ENCODE measurements at places on chromosomes 5 and 9.

GRCh38 chr9:128412120-128412790 is 8.4 kb upstream of the CERCAM start:
- DNase-seq = no peak

GRCh38 chr5:38297830-38298608 is 39.7 kb downstream of the EGFLAM start:
- DNase-seq = no peak

DNA sequence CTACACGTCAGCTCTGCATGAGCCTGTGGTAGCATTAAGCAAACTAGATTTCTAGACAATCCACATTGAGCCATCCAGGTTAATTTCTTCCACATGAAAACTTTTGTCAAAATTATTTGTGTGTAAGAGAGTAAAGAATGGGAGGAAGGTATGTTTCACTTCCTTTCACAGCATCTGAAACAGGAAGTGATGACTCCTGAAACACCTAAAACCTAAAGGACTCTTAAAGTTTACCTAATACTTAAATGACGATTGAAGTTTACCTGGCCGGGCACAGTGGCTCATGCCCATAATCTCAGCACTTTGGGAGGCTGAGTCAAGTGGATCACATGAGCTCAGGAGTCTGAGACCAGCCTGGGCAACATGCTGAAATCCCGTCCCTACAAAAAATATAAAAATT is 223.8 kb downstream of the CEMIP2 start:
- no peak for DNase-seq

DNA sequence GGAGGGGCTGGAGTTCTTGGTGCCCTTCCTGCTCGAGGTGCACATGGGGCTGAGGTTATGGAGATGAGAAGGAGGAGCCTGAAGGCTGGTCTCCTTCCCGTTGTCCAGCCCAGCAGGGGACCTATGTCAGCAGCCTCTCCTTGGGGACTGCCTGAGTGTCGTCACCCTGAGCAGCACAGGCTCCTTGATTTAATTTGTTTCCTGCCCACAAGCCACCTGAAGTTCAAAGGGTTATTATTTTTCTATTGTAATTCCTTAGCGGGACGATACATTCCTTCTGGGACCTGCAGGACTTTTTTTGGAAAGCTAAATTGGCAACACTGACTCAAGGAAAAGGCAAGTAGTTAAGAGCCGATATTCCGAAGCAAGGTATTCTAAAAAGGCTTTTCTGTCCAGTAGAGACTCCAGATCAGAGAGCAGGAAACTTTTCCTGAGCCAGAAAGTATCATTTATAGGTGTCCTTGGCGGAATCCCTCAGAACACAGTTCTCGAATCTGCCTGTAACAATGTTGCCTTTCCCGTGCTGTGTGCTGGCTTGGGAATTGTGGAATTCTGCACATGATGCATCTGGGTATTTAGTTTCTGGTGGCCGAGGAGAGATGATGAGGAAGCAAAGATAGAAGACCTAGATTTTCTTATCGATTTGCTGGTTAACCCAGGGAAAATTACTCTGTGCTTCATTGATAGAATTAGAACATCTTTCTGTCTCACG is 55.4 kb downstream of the ARHGAP26 start:
- DNase-seq = no peak

DNA sequence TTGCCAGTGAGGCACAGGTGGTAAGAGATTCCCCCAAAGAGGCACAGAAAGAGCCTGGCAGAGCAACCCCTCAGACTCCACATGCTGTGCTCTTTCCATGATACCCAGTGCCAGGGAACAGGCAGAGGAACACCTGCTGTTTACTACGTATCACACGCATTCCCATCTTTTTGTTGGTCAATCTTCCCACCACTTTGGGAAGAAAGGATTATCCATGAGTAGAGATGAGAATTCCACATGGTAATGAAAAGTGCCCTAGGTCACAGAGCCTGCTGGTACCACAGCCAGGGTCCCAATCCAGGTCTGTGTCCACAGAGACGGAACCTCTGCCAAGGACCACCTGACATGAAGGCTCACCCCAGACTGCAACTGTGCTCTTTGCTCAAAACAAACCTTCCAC is 86.6 kb downstream of the LHFPL2 start:
- DNase-seq = no peak

DNA sequence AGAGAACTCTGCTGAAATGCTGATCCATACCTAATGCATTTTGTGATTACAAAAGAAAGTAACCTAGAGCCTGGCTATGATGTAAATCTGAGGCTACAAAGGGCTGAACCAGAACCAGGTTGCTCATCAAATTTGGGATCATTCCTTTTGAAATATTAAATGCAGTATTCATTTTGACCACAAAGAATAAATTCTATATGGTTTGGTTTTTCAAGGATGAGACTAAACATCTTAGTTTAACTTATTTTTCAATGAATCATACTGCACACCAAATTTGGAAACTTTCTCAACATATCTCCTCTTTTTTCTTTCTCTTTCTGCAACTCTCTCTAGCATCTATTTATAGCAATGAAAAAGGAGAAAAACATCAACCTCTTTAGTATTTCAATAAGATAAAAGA is 46.5 kb downstream of the CEMIP2 start:
- DNase-seq = no peak

DNA sequence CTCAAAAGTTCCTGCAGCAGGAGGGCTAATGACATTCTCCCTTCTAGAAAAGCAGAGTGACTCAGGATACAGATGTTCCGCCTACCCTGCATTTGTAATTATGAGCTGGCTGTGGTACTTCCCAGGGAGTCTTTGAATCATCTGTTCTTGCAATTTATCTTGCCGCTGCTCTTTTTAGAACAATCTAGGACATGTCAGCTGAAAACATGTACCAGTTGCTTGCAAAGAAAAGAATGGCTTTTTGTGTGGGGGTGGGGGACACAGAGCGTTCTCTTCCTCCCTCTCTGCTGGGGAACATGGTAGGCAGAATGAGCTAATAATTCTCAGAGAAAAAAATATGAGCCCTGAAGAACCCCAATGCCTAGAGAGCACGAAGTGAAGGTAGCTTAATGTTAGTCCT is 51.7 kb upstream of the TUT7 start:
- DNase-seq = no peak

DNA sequence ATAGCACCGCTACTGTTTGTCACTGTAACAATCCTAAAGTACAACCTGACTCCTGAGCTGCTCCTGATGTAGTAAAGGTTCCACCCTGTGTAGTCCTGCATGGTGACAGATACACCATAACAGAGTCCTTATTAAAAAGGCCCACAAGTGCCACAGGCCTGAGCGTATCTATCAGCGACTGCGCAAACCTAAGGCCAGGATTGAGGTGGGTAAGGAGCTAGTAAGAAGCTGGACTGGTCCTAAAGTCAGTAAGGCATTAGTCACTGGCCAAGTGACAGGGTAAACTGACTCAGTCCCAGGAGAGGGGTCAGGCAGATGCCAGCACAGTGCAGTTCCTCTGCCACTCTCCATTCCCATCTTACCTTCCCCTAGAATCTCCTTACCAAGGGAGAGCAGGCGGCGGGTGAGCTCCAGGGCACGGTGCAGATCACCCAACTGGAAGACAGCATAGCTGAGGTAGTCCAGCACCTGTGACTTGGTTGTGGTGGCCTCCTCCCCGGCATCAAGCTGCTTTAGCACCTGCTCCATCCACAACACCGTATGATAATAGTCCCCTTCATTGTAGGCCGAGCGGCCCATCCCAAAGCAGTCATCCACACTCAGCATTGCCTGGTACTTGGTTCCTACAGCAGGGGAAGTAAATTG is 17.6 kb downstream of the P4HA2 start:
- DNase-seq = no peak

- no peak for DNase-seq
Observed at GRCh38 chr5:31963358-31964006, 210.6 kb downstream of the GOLPH3 start.

GRCh38 chr5:93381057-93381456 is 200.0 kb downstream of the NR2F1-AS1 start:
- DNase-seq = no peak

DNA sequence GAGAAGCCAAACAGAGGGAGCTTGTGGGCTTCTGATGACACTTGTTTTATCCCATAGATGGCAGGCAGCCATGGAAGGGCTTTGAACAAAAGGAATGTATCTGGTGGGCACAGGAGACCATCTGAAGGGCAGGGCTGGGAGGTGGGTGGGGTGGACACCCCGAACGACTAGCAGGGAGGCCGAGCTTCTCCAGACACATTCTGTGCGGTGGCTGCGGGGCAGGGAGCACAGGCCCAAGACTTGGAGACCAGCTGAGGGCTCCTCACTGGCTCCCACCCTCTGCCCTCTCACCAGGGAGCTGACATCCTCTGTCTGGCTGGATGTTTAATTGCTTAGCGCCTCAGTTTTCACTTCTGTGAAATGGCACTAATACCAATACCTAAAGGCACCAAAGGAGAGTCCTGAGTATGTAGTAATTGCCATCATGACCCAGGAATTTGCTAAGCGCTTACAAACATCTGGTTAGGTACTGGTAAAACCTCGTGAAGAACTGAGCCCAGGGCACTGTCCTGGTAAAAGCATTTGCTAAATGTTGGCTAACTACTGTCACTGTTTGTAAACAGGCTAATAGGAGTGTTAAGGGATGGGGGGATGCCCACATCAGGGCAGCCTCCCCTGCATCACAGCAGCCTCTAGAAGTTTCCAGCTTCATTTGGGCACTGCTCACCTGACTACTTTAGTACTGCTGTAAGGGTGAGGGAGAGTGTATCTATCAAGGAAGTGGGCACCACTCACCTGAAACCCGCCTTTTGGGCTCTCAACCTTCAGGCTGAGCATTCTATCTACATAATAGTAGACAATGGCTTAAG is 2.1 kb upstream of the PHF2 start:
- DNase-seq = no peak

DNA sequence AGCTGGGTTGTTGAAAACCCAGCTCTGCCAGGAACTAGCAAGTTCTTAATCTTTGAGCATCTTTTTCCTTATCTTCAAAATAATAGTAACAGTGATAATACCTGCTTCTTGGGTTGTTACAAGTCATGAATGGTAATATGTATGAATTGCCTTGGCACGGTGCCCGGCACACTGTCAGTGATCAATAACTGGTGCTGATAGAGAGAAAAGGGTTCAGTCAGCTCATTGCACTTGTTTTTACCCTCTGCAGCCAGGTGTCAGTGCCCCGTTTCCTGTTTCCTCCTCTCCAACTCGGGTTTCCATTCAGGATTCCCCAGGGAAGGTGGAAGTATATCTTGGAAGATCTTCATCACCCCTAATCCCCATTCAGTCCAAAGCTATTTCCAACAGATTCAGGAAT is 15.8 kb upstream of the NIPAL4 start:
- no peak for DNase-seq

DNA sequence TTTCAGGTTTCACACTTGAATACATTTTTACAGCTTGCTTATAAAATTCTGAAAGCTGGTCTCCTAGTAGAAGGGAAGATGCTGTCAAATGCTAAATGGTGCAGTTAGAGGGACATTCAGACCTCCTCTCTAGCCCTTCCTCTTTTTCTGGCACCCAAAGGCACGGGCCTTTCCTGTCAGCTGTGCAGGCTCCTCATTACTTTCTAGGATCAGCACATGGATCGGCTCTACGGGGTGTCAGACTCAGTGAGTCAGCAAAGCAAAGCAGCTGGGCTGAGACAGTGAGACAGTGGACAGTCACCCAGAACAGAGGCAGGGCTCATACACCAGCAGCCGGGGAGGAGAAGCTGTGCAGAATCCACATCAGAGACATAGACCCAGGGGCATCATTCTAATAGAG is 80.0 kb upstream of the TNC start:
- DNase-seq = no peak

DNA sequence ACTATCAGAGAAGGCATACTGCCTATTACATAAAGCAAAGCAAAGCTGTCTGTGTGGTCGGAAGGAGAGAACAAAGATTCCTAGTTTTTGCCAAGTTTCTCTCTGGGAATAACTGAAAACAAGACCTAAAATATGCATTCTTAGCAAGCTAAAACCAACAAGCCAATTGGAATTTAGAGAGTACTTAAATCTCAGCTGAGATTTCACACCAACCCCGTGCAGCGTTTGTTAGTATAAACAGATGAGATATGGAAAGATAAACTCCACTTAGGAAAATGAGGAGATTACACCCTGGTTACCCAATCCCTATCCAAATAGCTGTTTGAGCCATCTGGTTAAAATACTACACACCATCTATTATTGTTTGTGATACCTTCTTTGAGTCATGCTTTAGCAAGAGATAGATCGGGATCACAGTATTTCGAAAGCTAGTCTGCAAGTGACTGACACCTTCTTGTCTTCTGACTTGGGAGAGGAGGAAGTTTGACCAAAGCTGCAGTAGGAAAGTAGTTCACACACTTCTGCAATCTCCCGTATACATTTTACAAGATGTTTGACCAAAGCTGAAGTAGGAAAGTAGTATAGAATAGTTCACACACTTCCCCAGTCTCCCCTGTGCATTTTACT is 18.2 kb downstream of the FAF2 start:
- no peak for DNase-seq

- no peak for DNase-seq
Observed at GRCh38 chr9:98607152-98607551, 101.6 kb downstream of the GABBR2 start.

GRCh38 chr5:159663986-159664385 is 252.3 kb upstream of the ADRA1B start:
- DNase-seq = no peak

DNA sequence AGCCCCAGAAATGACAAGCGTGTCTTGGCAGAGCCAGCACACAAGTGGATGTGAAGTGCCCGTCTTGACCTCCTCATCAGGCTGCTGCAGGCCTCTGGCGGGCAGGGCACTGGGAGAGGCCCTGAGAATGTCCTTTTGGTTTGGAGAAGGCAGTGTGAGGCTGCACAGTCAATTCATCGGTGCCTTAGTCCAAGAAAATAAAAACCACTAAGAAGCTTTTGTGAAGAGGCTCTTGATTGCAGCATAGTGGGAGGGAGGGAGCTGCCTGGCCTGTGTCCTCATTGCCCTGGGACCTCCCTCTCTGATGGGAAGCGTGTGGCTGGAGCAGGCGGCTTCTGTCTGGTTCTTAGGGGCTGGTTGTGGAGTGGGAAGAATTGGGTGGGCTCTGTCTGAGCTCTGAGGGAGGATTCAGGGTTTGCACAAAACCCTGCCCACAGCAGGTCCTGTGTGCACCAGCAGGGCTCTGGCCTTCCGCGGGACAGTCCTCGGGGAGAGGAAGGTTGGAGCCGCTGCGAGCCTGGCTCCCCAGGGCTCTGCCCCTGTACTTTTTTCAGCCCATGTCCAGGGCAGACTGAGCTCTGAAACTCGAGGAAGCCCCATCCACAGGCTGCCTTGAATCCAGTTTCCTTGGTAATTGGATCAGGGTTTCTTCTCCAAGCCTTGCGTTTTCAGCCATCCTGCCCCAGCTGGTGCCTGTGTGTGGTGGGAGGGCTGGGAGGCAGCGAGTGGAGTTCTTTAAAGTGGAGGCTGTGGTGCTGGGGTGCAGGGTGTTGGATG is 1.1 kb downstream of the HRCT1 start:
- no peak for DNase-seq

GRCh38 chr5:80255431-80255810 is 427 bp downstream of the SERINC5 start:
- DNase-seq = no peak

- DNase-seq = no peak
Observed at GRCh38 chr5:16992006-16992405, 55.9 kb upstream of the MYO10 start.

DNA sequence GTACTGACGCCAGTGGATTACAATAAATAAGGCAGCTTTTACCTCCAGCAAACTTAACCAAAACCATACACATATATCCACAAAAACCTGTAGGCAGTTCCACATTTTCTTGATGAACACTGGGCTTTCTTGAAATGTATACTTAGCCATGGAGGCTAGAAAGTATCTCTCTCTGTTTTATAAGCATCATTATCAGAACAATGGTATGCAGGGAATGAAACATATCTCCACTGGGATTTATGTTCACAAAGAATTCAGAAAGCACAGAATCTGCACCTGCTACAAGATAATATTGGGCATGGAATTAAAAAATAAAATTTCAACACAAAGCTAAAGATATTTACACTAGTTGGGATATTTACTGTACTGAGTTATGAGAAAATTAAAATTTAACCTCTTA is 126.1 kb upstream of the RASA1 start:
- DNase-seq = no peak

Measured in GM13977 (cell line).